Activated T-helper 1 cell treated with anti-CD3 and anti-CD28 coated beads, Interleukin-12 subunit alpha, Interleukin-12 subunit beta, Interleukin-2, Interleukin-4 antibody, amounts not matched to agents 30 ng/mL and 10 ng/mL and 1 ng/mL, durations not matched to agents 14 hours and 24 hours and 36 hours (primary cell): ENCODE measurements at places on chromosomes 2 and 18. TPM values are rescaled to one million over a fixed set of nuclear protein-coding genes. Genes with fewer than 3 reads are reported as not detected.
A peak's percentile ranks its signal among the peaks of the same experiment; 100 is the strongest.

CFC1 gene
- total RNA-seq, result not detected in 2 replicates

GRCh38 chr18:7616661-7617060, 49.5 kb downstream of the PTPRM start:
- H3K27ac ChIP-seq, result no peak overlapping the region
- H3K4me3 ChIP-seq, result no peak overlapping the region
- no peaks in the 10 kb centered on the region for H3K4me1 ChIP-seq

TMEM150A gene
- total RNA-seq, result 7.0 and 8.9 TPM in 2 replicates

DNA sequence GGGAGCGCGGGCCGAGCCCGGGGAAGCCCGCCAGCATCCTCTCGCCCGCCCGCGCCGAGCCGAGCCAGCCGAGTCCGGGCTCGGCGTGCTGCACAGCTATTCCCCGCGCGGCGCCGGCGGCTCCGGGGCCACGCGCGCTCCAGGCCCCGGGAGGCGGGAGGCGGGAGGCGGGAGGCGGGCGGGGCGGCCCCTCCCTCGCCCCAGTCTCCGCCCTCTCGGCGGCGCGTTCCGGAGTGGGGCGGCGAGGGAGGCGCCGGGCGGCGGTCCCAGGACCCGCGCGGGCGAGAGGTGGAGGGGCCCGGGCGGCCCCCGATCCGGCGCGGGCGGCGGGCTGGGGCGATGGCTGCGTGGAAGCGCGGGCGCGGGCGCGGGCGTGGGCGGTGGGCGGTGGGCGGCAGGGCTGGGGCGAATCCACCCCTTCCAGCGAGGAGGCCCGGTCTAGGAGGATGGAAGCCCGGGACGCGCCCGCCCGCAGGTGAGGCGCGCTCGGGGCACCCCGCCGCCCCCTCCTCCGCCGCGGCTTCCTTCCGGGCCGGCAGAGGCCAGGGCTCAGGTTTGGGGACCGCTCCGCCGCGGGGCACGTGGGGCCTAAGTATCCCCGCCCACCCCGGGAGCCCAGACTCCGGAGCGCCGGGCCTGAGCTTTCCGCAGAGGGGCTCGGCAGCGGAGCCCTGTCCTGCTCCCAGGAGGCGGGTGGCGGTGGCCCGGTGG, at the start of gene ADCY3:
TSS of gene ADCY3 (minus strand) at position 140 of the 711 bp plus-strand sequence. CDS start 1,250 bp downstream, outside the sequence.
- peak within 1 kb of the TSS; percentile 90 for H3K27ac ChIP-seq
- DNase-seq, result peak; percentile 49
- peak within 1 kb of the TSS; percentile 93 for H3K4me3 ChIP-seq

- H3K36me3 ChIP-seq, result no peaks in the 10 kb centered on the region
- DNase-seq, result no peak
- H3K4me1 ChIP-seq, result no peaks in the 10 kb centered on the region
- peaks cover 5% of the 10 kb centered on the region for H3K27me3 ChIP-seq
- no peak overlapping the region for H3K27ac ChIP-seq
Observed at GRCh38 chr18:28766027-28766426, 589.1 kb upstream of the CDH2 start.

DNA sequence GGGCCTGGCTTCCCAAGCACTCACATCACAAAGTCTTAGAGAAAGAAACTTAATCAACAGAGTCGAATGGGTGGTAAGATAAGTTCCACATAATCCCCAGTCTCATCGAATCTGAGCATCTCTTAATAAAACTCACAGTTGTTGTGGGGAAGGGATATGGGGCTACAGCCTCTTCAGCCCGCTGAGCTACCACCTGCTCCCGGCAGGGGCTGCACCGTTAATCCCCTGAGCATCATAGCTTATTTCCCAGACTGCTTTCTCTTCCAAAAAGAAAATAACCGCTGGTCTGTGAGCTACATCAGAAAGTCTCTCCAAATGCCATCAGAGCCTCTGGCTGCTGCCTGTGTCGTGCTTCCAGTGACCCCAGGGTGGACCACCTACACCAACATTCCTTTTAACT, 139.4 kb upstream of the CELF4 start:
- no peaks in the 10 kb centered on the region for H3K27me3 ChIP-seq
- no peak overlapping the region for H3K4me3 ChIP-seq
- H3K4me1 ChIP-seq, result no peaks in the 10 kb centered on the region

ANKRD30B gene
- total RNA-seq, result not detected in 2 replicates

GCG gene
- total RNA-seq, result not detected in 2 replicates

SIX2 gene
- total RNA-seq, result not detected in 2 replicates

PDE11A gene
- total RNA-seq, result not detected in 2 replicates

DNA sequence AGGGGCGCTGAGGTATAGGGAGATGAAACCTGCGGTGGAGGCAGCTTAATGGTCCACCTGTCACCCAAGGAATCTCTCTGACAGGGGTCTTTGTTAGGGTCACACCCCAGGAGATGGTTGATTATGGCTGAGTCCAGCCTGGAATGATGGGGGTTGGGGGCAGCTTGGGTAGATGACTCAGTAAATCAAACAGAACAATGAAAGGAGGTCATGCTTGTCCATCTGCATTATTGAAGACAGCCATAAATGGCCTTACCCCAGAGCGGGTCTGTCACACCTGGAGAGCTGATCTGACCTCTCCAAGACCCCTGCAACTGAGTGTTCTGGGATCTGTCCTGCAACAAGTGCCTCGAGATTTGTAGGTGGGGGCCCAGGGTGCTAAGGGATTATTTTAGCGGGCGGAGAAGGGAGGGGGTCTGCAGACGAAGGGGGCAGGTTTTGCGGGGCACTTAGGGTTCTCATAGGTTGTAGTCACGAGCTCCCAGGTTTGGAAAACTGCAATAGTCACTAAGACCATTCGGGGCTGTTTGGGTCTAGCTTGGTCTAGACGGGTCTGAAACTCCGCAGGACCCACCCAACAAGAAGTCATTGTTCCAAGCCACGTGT, 771 bp upstream of the IGFBP2 start:
- peaks cover 23% of the 10 kb centered on the region for H3K4me1 ChIP-seq
- peaks cover 7% of the 10 kb centered on the region for H3K36me3 ChIP-seq
- peak overlapping the region; percentile 83 for H3K4me3 ChIP-seq
- H3K27me3 ChIP-seq, result peaks cover 67% of the 10 kb centered on the region
- H3K27ac ChIP-seq, result no peak overlapping the region
- no peak for DNase-seq

DNA sequence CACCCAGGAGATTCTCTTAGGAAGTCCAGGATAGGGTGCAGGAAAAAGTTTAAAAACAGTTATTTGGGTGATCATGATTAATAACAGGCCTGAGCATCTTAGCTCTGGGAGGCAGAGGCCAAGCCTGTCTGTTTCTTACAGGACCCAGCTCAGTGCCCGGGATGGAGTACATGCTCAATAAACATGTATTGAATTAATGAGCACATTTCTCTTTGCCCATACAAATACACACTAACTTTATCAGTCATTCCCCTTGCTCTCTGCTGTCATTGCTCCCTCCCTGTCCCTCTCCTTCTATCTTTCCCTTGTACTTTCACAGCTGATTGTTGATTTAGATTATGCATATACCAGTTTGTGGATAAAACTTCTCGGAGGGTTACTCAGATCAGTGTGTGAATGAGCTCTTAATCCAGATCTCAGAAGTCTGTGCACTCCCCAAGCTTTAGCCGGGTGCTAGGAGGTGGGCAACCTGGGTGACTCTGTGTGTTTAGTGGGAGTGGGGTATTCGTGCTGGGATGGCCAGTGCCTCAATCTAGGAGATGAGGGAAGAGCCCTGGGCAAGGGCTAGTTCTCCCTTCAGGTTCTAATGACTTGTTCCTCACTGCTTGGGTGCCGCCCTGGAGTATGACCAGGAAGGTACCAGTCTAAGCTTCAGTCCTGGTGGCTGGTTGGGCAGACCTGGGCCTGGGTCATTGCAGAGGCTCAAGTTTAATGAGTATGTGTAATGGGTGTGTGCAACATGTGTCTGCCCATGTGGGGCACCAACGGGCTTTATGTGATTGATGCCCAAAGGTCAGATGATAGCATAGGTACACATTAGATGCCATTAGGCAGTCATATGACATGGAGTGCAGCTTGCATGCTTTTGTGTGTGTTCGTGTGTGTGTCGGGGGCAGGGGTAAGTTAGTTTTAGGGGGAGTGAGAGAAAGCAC, 10.6 kb downstream of the EMX1 start:
- no peak overlapping the region for H3K4me3 ChIP-seq
- H3K4me1 ChIP-seq, result no peaks in the 10 kb centered on the region
- peaks cover 25% of the 10 kb centered on the region for H3K27me3 ChIP-seq
- no peaks in the 10 kb centered on the region for H3K36me3 ChIP-seq
- H3K27ac ChIP-seq, result no peak overlapping the region
- DNase-seq, result no peak

- DNase-seq, result no peak
- H3K36me3 ChIP-seq, result no peaks in the 10 kb centered on the region
- H3K27me3 ChIP-seq, result peaks cover 6% of the 10 kb centered on the region
- H3K27ac ChIP-seq, result no peak overlapping the region
Observed at GRCh38 chr18:34738175-34738894, 28.2 kb downstream of the DTNA start.

DNA sequence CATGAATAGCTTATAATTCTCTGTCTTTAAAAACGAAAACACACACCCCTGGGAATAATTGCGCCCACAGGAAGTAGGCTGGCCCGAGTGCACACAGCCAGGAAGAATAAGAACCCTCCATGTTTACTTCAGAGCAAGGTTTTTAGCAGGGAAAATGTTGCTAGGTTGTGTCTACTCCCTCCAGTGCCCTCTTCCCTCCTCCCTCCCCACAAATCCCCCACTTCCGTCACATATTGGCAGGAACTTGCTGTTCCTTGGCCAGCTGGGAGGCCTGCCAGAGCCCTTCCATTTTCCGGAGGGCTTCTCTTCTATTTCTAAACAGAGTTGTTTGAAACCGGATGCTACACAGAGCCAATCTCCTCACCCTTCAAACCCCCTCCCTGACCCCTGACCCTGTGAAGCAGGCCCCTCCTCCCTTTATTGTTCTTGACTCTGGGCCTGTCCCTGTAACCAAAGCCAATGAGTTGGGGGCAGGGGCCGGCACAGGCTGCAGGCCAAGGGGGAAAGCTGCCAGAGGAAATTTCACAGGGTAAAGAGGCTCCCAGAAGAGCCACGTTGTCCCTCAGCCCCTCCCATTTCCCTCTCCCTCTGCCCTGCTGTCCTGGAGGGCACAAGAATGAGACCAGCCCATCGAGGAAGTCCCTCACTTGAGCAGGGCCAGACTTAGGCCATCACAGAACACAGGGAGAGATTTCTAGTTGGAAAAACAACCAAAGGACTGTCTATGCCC, 49.8 kb upstream of the LGALSL start:
- no peak overlapping the region for H3K4me3 ChIP-seq
- H3K27ac ChIP-seq, result no peak overlapping the region
- no peaks in the 10 kb centered on the region for H3K4me1 ChIP-seq
- peaks cover 5% of the 10 kb centered on the region for H3K27me3 ChIP-seq

GRCh38 chr2:168076731-168077130, 170.7 kb downstream of the STK39 start:
- no peaks in the 10 kb centered on the region for H3K27me3 ChIP-seq
- peaks cover 8% of the 10 kb centered on the region for H3K36me3 ChIP-seq
- DNase-seq, result no peak
- no peak overlapping the region for H3K4me3 ChIP-seq

DNA sequence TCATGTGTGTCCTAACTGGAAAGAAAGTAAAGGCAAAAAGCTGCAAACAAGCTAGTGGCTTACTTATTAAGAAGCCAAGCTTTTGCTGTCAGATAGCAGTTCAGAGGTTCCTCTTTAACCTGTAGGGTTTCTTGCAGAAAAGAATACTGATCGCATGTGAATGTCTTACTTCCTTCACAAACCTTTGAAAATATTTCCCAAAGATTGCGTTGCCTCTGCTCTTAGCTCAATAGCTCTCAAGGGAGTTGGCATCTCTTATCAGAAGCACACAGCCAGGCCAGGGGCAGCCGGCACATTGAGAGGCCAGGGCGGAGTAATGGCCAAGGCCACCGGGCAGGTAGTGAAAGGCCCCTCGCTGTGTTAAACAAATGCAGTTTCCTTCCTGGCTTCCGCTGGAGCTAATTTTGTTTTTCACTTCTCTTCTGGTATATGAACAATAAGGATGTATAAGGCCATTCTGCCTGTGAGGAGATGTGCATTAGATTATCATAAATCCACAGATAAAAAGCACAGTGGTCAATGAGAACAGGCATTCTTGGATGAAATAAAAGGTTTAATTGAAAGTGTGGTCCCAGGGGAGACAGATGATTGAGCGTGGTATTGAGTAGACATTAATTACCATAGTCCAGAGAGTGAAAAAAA, 542.4 kb upstream of the NRP2 start:
- H3K36me3 ChIP-seq, result no peaks in the 10 kb centered on the region
- H3K4me3 ChIP-seq, result no peak overlapping the region
- H3K27ac ChIP-seq, result no peak overlapping the region

DLX1 gene
- not detected in 2 replicates for total RNA-seq

GRCh38 chr18:34818064-34818463, 108.0 kb downstream of the DTNA start:
- no peak overlapping the region for H3K4me3 ChIP-seq
- no peak overlapping the region for H3K27ac ChIP-seq
- no peak for DNase-seq
- peaks cover 7% of the 10 kb centered on the region for H3K27me3 ChIP-seq
- H3K4me1 ChIP-seq, result no peaks in the 10 kb centered on the region

RUFY4 gene
- 0.64 and 0.67 TPM in 2 replicates for total RNA-seq

TUBA3E gene
- not detected in 2 replicates for total RNA-seq

DNA sequence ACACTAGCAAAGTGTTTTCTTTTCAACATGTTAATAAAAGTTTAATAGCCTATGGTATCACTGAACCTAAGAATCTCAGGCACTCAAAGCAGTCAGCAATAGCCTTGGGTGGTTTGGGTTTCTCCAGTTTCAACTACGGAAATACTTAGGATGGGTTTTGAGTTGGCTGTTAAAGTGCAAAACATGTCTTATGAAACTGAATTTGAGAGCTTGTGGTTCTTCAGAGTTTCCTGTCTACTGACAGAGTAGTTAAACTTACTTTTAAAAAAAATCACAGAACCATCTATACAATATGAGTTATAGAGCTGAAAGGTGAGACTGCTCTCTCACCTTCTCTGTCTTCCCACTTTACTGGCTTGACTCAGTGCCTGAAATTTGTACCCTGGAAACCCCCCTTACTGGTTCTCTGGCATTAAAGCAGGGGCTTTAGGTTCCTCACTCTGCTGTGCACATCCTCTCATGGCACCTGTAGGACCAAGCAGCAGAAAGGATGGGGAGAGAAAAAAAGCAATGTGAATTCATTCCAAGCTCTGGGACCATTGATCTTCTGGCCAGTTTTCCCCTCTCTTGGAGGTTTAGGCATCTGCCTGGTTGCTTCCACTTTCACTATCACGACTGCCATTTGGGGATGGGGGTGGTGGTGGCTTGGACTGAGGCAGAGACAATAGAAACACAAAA, 18.1 kb downstream of the CCDC141 start:
- peaks cover 25% of the 10 kb centered on the region for H3K36me3 ChIP-seq
- peaks cover 29% of the 10 kb centered on the region for H3K4me1 ChIP-seq
- H3K4me3 ChIP-seq, result peak overlapping the region; percentile 62
- no peaks in the 10 kb centered on the region for H3K27me3 ChIP-seq
- H3K27ac ChIP-seq, result peak overlapping the region; percentile 82
- peak; percentile 27 for DNase-seq

TFPI gene
- 0.44 and 0.60 TPM in 2 replicates for total RNA-seq

- no peak overlapping the region for H3K27ac ChIP-seq
- peaks cover 15% of the 10 kb centered on the region for H3K4me1 ChIP-seq
- no peaks in the 10 kb centered on the region for H3K27me3 ChIP-seq
- H3K4me3 ChIP-seq, result no peak overlapping the region
- DNase-seq, result no peak
Observed at GRCh38 chr2:68915393-68915792, 37.3 kb downstream of the GKN2 start.

GRCh38 chr2:149561309-149561926, 26.2 kb downstream of the MMADHC start:
- H3K4me3 ChIP-seq, result no peak overlapping the region
- H3K27ac ChIP-seq, result no peak overlapping the region
- DNase-seq, result no peak
- H3K4me1 ChIP-seq, result no peaks in the 10 kb centered on the region

ELOA2 gene
- not detected in 2 replicates for total RNA-seq

GBX2 gene
- not detected in 2 replicates for total RNA-seq

GRCh38 chr2:181070119-181070835, 89.9 kb downstream of the UBE2E3 start:
- no peak overlapping the region for H3K27ac ChIP-seq
- H3K4me3 ChIP-seq, result no peak overlapping the region
- peaks cover 7% of the 10 kb centered on the region for H3K4me1 ChIP-seq
- no peaks in the 10 kb centered on the region for H3K36me3 ChIP-seq
- no peak for DNase-seq
